Caco-2 (cell line): ENCODE measurements at places on chromosomes 5 and 9.

DNA sequence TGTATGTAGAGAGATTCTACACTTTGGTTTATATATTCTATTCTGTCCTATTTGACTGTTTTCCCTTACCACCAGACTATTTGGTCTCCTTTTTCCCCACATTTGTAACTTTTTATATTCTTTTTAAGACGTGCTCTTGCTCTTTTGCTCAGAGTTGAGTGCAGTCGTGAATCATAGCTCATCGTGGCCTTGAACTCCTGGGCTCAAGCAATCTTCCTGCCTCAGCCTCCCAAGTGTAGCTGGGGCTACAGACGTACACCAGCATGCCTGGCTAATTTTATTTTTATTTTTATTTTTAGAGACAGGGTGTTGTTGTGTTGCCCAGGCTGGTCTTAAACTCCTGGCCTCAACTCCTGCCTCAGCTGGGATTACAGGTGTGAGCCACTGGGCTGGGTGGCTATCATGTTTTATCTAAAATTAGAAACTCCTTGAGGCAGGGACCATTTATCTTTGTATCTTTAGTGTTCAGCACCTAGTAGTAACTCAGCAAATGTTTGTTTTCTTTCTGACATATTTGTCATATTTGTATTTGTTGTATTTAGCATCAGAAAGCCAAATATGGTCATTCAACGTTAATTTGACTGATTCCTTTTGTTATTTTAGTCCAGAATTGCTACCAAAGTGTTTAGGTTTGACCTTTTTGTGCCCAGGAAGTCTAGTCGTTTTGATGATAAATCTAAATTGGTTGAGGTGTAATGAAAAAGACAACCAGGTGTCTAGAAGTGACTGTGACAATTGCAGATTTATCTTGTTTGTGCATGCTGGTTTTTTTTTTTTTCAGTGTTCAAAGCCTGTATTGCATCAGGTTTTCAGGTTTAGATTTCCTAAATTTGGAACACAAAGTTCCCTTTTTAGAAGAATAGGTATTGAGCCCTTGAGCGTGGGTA lies 44.3 kb downstream of the ERBIN start:
- no peaks in the 10 kb centered on the region for H3K4me1 ChIP-seq
- no peak for DNase-seq
- no peak overlapping the region for H3K27ac ChIP-seq
- no peaks in the 10 kb centered on the region for H3K27me3 ChIP-seq
- H3K36me3 ChIP-seq, result no peaks in the 10 kb centered on the region; the same call in 1 of the 2 replicates

DNA sequence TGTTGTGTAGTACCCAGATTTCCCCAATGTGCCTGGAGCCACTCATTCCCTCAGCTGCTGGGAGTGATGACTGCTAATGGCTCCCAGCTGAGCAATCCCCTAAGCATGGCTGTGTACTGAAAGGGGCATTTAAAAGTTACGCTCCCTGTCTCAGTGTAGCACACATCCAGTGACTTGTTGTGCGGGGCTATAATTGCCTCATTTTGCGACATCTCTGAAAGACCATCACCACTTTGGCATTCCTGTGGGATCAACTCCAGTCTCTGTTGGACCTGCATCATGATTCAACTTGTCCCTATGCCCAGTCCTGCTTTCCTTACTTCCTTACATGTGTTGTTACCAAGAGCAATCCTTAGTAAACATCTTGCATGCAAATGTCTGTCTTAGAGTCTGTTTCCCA lies 201.2 kb upstream of the MPDZ start:
- no peak for DNase-seq
- no peaks in the 10 kb centered on the region for H3K4me1 ChIP-seq
- H3K4me3 ChIP-seq, result no peak overlapping the region
- no peak overlapping the region for H3K27ac ChIP-seq

DNA sequence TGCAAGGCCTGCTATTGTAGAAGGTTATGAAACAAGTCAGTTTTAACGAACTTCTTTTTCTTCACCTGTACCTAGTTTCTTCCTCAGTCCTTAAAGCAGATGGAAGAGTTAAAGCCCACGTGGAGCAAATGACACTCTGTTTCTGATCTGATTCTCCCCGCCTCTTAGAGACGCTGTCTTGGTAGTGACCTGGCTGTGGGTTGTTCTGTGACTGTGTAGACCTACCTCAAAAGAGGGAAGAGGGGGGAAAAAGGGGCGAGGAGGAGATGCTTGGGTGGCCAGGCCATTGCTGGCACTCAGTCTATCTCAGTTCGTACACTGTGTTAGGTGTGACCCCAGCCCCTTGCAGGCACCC lies 610 bp downstream of the GFRA3 start:
- peak overlapping the region; percentile 49 for H3K4me3 ChIP-seq
- DNase-seq, result no peak

DNA sequence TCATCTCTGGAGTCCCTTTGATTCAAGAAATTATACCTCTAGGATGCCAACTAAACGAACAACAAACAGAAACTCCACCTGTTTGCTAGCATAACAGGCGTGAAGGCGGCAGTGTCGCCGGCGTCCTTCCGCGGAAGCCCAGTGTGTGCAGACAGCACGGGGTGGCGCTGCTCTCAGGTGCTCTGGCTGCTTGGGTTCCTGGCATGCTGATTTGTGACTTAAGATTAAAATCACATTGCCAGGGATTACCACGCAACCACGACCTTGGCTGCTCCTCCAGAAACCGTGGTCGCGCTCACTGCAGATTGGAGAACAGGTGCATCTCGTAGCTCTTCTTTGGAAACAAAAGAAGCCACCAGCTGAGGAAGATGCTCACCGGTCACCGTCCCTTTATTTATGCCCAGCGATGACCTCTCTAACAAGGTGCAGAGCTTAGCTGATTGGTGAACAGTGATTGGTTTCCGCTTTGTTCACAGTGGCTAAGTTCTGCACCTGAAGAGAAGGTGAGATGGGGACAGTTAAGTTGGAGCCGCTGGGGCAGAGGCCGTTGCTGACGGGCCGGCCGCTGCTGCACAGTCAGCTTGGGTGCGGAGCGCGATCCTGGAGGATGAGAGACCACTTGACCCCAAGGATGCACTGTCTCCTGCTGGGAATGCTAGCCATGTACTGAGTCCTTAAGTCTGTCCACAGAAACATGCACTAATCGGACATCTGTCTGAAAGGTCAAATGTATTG lies 232.3 kb downstream of the FANCC start:
- H3K4me1 ChIP-seq, result no peaks in the 10 kb centered on the region; the same call in 1 of the 2 replicates
- H3K27me3 ChIP-seq, result no peaks in the 10 kb centered on the region
- no peak overlapping the region for H3K4me3 ChIP-seq
- H3K36me3 ChIP-seq, result peaks cover 18% of the 10 kb centered on the region
- H3K27ac ChIP-seq, result no peak overlapping the region

DNA sequence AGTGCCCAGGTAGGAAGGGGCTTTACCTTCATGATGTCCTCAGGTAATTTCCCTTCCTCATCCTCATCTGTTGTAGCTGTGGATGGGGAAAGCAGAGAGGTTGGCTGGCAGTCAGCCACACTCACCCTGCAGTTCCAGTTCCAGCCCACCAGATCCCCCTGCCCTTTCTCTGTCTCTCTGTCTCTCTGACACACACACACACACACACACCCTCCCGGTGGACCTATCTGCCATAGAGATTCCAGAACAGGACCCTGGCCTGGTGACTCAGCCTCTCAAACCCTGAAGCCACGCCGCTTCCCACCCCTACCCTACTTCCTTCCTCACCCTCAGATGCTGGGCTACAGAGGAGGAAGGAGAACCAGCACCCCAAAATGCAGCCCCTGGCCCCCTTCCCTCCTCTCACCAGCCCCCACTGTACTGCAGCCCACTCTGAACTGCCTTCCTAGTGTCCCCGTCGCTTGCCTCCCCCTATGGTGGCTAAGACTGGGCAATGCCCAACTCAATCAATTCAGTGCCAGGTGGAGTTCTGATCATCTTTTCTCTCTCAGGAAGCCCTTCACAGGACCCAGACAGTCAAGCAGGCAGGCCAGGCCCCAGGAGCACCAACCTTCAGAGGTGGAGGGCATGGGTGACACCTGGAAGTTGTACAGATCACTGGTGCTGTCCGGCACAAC lies 4.8 kb downstream of the IRF1 start:
- no peaks in the 10 kb centered on the region for H3K27me3 ChIP-seq
- H3K4me3 ChIP-seq, result no peak overlapping the region
- H3K4me1 ChIP-seq, result peaks cover 8% of the 10 kb centered on the region
- H3K36me3 ChIP-seq, result peaks cover 1% of the 10 kb centered on the region; the same call in 1 of the 2 replicates
- peak; percentile 25 for DNase-seq

DNA sequence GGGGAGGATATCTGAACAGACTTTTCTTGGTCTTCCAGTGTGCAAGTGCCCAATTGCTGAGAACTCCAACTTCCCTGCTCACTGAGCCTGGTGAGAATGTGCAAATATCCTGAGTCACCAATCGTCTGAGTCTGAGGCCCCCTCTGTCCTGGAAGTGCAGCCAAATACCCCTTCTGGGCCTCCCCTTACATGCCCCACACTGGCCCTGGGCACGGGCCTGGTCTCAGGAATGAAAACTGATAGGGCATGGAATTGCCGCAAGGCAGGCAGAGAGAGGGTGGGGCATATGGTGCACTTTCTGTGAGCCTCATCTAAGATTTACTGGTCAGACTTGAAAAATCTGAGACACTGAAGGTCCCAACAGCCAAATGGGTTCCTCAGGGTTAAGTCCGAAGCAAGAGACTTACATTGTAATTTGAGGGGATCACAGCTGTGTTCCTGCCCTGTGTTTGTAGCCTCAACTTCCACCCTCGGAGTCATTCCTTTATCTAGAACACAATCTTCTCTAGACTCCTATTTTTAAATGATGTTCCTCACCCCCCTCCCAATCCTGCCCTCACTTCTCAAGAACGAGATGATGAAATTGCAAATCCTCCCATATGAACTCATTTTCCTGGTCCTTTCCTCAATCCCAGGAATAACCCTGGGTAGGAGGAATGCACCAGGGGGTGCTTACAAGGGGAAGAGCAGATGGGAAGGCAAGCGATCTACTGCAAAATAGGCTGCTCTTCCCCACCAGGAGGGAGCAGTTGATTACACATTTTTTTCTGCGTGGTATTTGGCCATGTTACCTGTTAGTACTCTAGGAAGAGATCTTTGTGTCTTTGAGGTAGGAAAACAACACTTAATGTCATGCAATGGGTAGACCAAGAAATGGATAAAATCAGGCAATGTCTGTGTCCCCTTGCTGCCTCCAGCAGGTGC lies 34.6 kb upstream of the ARHGAP26 start:
- no peak for DNase-seq
- no peaks in the 10 kb centered on the region for H3K27me3 ChIP-seq
- H3K27ac ChIP-seq, result no peak overlapping the region
- peaks cover under 1% of the 10 kb centered on the region; the same call in 1 of the 2 replicates for H3K4me1 ChIP-seq
- H3K36me3 ChIP-seq, result no peaks in the 10 kb centered on the region

GRCh38 chr5:140549237-140550144 lies 2.0 kb downstream of the EIF4EBP3 start:
- peaks cover 6% of the 10 kb centered on the region for H3K36me3 ChIP-seq
- peak overlapping the region; percentile 64 for H3K27ac ChIP-seq
- H3K4me1 ChIP-seq, result peaks cover 13% of the 10 kb centered on the region
- H3K27me3 ChIP-seq, result no peaks in the 10 kb centered on the region
- H3K4me3 ChIP-seq, result no peak overlapping the region

- no peaks in the 10 kb centered on the region for H3K27me3 ChIP-seq
- H3K4me1 ChIP-seq, result no peaks in the 10 kb centered on the region
- H3K27ac ChIP-seq, result no peak overlapping the region
- no peak overlapping the region for H3K4me3 ChIP-seq
- no peak for DNase-seq
Measured at GRCh38 chr5:169281625-169282024, 19.3 kb downstream of the SLIT3 start.

DNA sequence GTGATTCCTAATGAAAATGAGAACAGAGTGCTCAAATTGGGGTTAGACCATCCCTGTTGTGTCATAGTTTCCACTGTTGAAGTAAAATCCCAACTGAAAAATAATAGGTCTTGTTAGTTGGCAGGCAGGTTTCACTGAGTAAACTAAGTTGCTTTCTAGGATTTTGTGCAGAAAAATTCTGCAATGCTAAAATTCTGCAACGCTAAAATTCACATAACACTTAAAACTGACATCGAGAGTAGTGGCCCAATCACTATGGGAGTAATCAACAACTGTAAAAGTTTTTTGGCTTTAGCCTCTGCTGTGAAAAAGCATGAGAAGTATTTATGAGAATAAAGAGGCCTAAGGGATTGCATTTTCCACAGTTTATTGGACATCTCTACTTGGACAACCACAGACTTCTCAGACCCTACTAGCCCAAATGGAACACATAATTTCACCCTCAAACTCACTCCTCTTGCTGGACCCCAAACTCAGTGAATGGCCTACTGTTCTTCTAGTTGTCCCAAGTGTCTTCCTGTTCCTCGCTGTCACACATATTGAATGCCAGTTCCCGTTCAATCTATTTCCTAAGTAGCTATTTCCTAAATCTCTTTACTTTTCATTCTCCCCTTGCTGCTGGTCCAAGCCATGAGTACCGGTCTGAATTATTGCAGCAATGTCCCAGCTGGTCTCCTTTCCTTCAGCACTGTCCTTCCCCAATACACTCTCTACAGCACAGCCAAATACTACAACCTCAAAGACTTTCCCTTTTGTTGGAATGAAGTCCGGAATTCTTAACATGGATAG lies 355.4 kb downstream of the PDE4D start:
- no peaks in the 10 kb centered on the region for H3K36me3 ChIP-seq
- no peak for DNase-seq
- H3K27me3 ChIP-seq, result no peaks in the 10 kb centered on the region
- H3K27ac ChIP-seq, result no peak overlapping the region

DNA sequence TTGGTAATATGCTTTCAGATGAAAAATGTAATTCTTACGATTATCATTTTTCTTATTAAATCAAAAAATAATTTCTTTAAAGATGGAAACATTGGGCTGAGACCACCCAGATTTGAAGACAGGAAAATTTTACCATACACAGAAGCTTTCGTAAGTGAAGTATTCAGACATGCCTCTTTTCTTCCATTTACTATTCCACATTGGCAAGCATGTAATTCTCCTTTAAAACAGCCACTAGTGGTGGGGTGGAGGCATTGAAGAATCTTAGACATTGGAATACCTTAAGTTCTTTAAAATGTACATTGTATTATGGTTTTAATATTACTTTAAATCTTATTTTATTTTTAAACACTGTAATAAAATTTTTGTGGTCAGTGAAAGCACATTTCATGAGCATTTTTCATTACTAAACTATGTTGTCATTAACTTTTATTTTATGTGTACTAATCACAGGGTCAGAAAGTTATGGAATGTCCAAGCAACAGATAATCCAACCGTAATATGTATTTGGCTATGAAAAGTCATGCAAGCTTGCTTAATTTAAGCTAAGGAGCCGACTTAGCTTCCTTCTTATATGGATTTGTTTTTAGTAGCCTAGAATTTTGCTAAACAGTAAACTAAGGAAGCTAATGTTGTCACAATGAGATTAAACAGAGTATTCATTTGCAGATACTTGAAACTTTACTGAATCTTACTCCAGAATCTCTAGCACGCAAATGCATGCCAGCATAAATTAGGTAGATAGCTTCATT lies 97.4 kb upstream of the ALDH1A1 start:
- no peaks in the 10 kb centered on the region for H3K4me1 ChIP-seq
- no peaks in the 10 kb centered on the region for H3K36me3 ChIP-seq
- no peak for DNase-seq
- no peaks in the 10 kb centered on the region for H3K27me3 ChIP-seq

- no peak overlapping the region for H3K27ac ChIP-seq
- DNase-seq, result no peak
- peaks cover 11% of the 10 kb centered on the region for H3K4me1 ChIP-seq
- H3K4me3 ChIP-seq, result no peak overlapping the region
- no peaks in the 10 kb centered on the region for H3K36me3 ChIP-seq
- H3K27me3 ChIP-seq, result no peaks in the 10 kb centered on the region
Measured at GRCh38 chr9:136098844-136099243, 3.8 kb upstream of the NACC2 start.

- no peak for DNase-seq
- H3K4me1 ChIP-seq, result no peaks in the 10 kb centered on the region
- no peak overlapping the region for H3K27ac ChIP-seq
- H3K4me3 ChIP-seq, result no peak overlapping the region
- no peaks in the 10 kb centered on the region for H3K27me3 ChIP-seq
Measured at GRCh38 chr9:31608416-31608815, 776.0 kb upstream of the ACO1 start.
